Activated CD8-positive, alpha-beta memory T cell treated with anti-CD3 and anti-CD28 coated beads for 36 hours (primary cell): ENCODE measurements at places on chromosomes 6 and 20. TPM values are rescaled to one million over a fixed set of nuclear protein-coding genes. Genes with fewer than 3 reads are reported as not detected.

The TRPC4AP gene
- 49.1 TPM for total RNA-seq

The RIN2 gene
- not detected for total RNA-seq

The ADGRB3 gene
- total RNA-seq, result not detected

The PGC gene
- not detected for total RNA-seq

The NNAT gene
- 0.29 TPM for total RNA-seq

The SYNJ2 gene
- total RNA-seq, result 27.4 TPM

The MYLK2 gene
- 0.25 TPM for total RNA-seq

The LY86 gene
- total RNA-seq, result 0.48 TPM

The DEFB129 gene
- total RNA-seq, result not detected

The RPL10A gene
- total RNA-seq, result 1,836 TPM

The OOEP gene
- 0.38 TPM for total RNA-seq

The GPLD1 gene
- total RNA-seq, result 0.48 TPM

The ABHD16B gene
- total RNA-seq, result not detected

The MOG gene
- not detected for total RNA-seq

The SLC2A10 gene
- not detected for total RNA-seq

The MYH7B gene
- total RNA-seq, result 0.19 TPM

The HLA-DRA gene
- 12.4 TPM for total RNA-seq

The CYP39A1 gene
- total RNA-seq, result not detected

The KCNK15 gene
- 0.27 TPM for total RNA-seq

The CNR1 gene
- not detected for total RNA-seq

The SLC2A4RG gene
- total RNA-seq, result 31.0 TPM

The C4B gene
- total RNA-seq, result 2.5 TPM

The IRF4 gene
- total RNA-seq, result 662 TPM

The ZBTB22 gene
- 6.2 TPM for total RNA-seq

The DNAH8 gene
- total RNA-seq, result 0.04 TPM

The GLP1R gene
- total RNA-seq, result 0.15 TPM

The FAM217A gene
- not detected for total RNA-seq
